Naive B cell (primary cell): ENCODE measurements at places on chromosomes 2 and 18. TPM values are rescaled to one million over a fixed set of nuclear protein-coding genes. Genes with fewer than 3 reads are reported as not detected.

Gene GULP1
- polyA plus RNA-seq, result not detected

Gene ITM2C
- polyA plus RNA-seq, result 48.3 TPM

Gene HOXD3
- polyA plus RNA-seq, result not detected

- peak; percentile 36 for DNase-seq
These were observed 80.7 kb upstream of the RASGRP3 start for GRCh38 chr2:33395655-33396249.

- DNase-seq, result no peak
These were observed 31.9 kb downstream of the ABHD3 start for GRCh38 chr18:21672521-21673267.
